Activated naive CD4-positive, alpha-beta T cell treated with anti-CD3 and anti-CD28 coated beads, Interleukin-2, amount 10 ng/mL, durations not matched to agents 5 hours and 36 hours (primary cell): ENCODE measurements at places on chromosomes 4 and X. TPM values are rescaled to one million over a fixed set of nuclear protein-coding genes. Genes with fewer than 3 reads are reported as not detected.

Gene TBC1D14
- total RNA-seq, result 53.1 TPM

Gene HSFX2
- total RNA-seq, result not detected

Gene SUPT20HL2
- not detected for total RNA-seq

Gene SHROOM4
- not detected for total RNA-seq

Gene SYNPO2
- total RNA-seq, result 0.41 TPM

Gene P2RY10
- 71.6 TPM for total RNA-seq

Gene MUC7
- not detected for total RNA-seq

Gene USP27X
- 3.6 TPM for total RNA-seq

Gene F8A3
- 0.89 TPM for total RNA-seq
